ENCODE measurements at places on chromosomes 6 and 20.

- no peak for DNase-seq
Observed at GRCh38 chr6:135129136-135129856, 51.8 kb upstream of the MYB start.

GRCh38 chr6:153167907-153168306, 36.8 kb upstream of the RGS17 start:
- no peak for DNase-seq

DNA sequence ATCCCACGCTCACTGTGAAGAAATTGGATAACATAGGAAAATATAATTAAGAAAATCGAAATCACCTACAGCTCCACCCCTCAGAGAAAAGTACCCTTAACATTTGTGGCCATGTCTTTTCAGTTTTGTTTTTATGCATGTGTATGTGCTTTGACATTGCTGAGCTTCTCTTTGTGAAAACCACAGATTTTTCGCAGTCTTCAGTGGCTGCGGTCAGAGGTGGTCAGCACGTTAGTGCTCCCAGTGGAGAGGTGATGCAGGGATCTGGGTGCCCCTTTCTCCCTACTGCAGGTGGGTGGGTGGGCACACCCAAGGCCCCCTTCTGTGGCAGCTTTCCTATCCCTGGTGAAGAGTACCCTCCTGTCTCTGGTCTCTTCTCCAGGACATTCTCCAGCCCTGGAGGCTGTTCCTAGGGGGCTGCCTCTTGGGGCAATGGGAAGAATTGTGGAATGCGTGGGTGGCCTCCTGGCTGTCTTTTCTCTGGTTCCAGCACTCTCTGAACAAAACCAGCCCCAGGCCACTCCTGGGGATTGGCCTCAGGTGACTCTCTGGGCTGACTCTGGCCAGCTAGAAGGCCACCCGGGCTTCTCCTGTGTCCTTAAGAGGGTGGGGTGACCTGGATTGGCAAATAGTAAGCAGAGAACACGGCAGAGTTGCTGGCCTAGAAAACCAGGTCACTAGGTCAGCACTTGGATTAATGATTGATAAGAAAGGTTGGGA, 49.8 kb upstream of the FANCE start:
- DNase-seq, result no peak

- DNase-seq, result no peak
Observed at GRCh38 chr6:120875900-120876299, 458.4 kb downstream of the TBC1D32 start.

- DNase-seq, result no peak
Observed at GRCh38 chr6:25287941-25288340, 8.8 kb downstream of the CARMIL1 start.

DNA sequence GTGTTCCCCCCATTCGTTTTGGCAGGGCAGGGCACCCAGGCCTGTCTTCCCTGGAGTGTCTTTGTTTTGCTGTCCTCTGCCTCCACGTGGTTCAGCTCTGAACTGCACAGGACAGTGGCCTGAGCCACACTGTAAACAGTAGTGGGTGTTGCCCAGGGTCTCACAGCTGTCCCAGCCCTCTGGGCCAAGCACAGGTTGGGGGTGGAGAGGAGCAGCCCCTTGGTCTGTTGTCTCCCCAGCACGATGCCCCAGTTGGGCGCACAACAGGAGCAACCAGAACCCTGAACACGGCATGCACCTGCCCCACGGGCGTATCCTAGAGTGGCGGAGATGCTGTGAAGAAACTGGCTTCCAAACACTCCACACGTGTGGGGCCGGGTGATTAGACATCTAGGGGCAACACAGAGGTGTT, 14.4 kb downstream of the CCDC167 start:
- DNase-seq, result no peak

DNA sequence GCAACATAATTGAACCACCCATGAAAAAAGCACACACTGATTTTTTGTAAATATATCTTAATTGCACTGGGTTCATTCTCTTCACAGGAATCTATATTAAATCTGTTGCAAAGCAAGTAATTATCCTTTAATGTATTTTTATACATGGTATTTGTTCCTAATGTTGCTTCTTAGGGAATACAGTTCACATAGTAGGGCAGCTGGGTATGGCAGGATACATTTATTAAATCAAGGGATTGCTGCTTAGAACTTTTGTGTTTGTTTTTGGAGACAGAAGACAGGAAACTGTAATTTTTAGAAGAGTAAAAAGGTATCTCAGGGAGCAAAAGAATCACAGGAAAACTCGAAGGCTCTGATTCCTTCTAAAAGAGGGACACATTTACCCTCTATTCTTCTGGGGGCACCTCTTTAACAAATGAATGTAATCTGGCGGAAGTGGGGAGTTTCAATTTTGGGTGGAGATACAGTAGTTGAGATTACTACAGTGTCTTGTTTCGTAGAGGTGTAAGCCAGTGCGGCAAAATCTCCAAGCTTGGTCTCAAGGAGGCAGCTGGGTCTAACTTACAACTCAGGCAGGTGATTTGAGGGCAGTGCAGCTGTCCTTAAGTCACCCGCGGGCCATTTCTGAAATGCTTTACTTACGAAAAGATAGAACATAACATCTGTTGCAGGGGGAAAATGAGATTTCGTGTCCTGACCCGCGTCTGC, 812 bp upstream of the SMIM13 start:
- DNase-seq, result peak; percentile 37

GRCh38 chr6:44859901-44860410, 468.2 kb upstream of the RUNX2 start:
- no peak for DNase-seq

- no peak for DNase-seq
Observed at GRCh38 chr20:8473459-8473858, 341.4 kb downstream of the PLCB1 start.
